ENCODE measurements at places on chromosomes 5 and 9.
A peak's percentile ranks its signal among the peaks of the same experiment; 100 is the strongest.

DNA sequence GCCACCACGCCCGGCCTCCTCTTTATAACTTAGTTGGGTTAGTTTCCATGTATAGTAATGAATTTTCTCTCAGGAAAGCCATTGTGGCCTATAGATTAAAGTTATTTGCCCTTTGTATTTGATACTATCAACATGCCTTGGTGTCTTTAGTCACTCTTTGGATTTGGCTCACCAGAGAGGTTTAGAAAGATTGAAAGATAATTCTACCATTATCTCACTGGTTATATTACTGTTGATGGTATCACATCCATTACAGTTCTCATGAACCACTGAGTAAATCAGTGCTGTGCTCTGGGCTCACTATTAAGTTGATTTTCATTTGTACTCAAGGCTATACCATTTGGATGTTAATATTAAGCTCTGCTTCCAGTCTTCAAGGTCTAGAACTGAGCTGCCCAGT lies 87.0 kb downstream of the ZSWIM6 start:
- DNase-seq: no peak

DNA sequence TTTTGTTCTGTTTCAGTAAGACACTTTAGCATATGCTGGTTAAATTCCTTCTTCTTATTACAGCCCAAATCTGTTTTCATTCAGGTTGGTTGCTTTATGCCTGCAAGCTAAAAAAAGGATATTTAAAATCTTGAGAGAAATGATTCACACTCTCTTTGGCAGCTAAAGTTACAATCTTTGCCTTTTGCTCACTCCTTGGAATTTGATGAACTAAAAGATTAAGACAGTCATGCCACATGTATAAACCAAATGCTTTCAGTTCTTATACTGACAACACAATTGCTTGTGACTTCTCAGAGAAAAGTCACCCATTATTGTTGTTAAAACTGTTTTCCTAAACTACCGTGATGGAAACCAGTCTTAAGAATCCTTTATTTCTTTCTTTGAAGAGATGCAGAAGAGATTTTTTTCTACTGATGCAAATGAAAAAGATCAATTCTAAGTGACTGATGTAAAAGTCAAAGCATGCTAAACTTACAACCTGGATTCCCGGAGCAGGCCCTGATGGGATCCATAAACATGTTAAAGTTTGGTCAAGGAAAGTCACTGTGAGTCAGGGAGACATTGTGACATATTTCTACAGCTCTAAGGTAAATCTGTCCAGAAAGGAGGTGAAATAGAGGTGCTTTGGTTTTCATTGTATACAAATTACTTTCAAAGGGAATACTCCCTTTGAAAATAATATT lies 144.2 kb upstream of the CDH10 start:
- DNase-seq: no peak

GRCh38 chr9:126501383-126502331 lies 112.1 kb upstream of the LMX1B start:
- DNase-seq: no peak

DNA sequence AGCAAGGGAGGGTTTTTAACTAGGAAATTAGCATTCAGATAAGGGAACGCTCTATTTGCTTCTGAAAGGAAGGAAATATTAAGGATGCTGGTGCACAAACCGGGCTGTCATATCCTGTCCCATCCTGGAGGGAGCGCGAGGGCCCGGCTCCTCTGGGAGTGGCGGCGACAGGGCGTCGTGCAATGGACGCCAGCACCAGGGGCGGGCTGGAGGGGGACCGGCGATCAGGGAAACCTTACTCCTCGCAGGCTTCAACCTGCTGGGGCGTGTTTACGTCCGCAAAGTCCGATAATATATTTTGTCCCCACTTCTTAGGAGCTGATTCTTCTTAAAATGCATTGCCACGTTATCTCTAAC lies 197.1 kb upstream of the TBCA start:
- DNase-seq: no peak

GRCh38 chr9:108275906-108276305 lies 579.9 kb downstream of the ACTL7B start:
- DNase-seq: no peak

GRCh38 chr5:43353668-43354067 lies 40.5 kb upstream of the HMGCS1 start:
- no peak for DNase-seq

GRCh38 chr9:100268271-100268670 lies 84.5 kb downstream of the TEX10 start:
- no peak for DNase-seq

DNA sequence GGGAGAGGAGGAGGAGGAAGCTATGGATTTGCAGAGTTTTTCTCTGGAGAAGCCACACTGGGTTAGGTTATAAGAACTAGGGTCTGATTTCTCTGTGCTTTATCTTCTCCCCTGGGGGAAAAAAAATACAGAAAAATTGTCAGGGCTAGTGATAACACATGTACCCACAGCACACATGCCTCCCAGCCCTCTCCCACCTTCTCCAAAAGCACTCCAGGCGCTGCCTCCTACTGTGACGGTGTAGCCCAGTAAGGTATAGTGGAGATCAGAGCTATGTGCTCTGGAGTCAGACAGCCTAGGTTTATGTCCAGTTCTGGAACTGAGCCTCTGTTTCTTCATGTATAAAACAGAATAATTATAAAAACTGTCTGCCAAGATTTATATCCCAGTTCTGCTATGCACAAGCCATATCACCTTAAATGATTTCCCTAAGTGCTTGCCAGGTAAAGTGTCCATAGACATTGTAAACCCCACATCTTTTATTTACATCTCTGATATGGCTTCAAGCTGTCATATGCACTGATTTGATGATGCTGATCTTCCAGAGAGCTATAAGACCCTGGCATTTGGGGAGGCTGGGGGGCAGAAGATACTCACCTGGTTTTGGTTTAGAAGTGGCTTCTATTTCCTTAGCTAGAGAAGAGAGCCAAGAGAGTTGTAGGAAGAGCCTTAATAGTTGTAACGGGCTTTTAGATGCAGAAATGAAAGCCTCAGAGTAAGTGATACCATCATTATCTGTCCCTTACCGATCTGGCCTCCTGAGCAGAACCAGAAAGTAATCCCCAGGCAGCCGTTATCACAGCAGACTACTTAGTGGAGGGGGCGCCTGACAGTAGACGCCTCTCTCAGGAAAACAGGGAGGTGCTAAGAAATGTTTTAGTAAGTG lies 7.6 kb downstream of the SLC1A3 start:
- DNase-seq: no peak

DNA sequence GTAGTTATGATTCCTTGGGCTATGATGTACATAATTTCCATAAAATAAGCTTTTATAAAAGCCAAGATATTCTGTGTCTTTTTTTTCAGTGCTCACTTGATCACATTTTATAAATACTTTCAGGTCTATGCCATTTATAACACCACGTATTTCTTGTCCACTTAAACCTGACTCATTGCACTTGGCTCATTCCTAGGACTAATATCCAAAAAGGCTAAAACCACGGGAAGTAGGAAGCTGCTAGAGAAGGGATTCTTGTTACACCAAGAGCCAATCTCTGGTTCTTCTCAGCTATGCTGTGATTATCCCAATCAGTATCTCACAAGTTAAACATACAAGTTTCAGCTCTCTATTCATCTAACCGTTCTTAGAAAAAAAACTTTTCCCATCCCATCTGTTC lies 80.4 kb upstream of the CDH6 start:
- DNase-seq: no peak

DNA sequence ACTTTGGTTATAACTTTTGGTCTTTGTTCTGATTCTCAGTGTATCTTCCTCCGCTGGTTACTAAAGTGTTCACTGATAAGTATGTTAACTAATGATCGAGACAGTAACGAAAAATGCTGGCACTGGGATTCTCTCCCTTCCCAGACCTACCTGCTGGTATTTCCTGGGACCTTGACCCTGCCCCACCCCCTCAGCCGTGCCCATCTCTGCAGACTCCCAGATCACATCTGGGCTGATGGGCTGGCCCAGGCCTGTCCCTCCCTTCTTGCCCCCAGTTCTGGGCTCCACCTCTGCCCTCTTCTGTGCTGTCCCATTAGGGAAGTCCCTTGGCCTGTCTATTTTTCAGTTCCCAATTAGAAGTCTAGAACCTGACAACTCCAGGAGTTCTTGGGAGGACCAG lies 46.9 kb downstream of the NEURL1B start:
- DNase-seq: no peak

GRCh38 chr5:163379298-163380155 lies 57.9 kb upstream of the CCNG1 start:
- no peak for DNase-seq

GRCh38 chr5:24497145-24497544 lies 147.6 kb downstream of the CDH10 start:
- DNase-seq: no peak

- no peak for DNase-seq
Measured at GRCh38 chr5:81556809-81557208, 162.9 kb upstream of the ACOT12 start.

- peak; percentile 38 for DNase-seq
Measured at GRCh38 chr5:57779383-57780223, 297.0 kb upstream of the ACTBL2 start.

- no peak for DNase-seq
Measured at GRCh38 chr5:131979816-131980215, 31.6 kb downstream of the ACSL6 start.

- DNase-seq: peak; percentile 21
Measured at GRCh38 chr9:21670374-21670773, 132.1 kb upstream of the MTAP start.

DNA sequence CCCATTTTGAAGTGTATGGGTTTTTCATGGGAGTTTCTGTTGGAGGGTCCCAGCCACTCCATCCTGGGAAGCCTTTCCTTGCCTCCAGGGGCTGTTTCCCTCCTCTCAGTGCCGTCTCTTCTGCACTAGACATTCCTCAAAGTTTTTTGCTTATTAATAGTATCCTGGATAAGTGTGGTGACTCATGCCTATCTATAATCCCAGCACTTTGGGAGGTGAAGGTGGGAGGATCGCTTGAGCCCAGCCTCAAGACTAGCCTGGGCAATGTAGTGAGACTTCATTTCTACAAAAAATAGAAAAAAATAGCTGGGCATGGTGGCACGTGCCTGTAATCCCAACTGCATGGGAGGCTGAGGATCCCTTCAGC lies 43.1 kb downstream of the RALGPS1 start:
- no peak for DNase-seq

Data from CD4-positive, alpha-beta T cell treated with Interleukin-10 for 1 hour (primary cell).